ENCODE measurements at places on chromosomes 1 and 21. TPM values are rescaled to one million over a fixed set of nuclear protein-coding genes. Genes with fewer than 3 reads are reported as not detected.

DNA sequence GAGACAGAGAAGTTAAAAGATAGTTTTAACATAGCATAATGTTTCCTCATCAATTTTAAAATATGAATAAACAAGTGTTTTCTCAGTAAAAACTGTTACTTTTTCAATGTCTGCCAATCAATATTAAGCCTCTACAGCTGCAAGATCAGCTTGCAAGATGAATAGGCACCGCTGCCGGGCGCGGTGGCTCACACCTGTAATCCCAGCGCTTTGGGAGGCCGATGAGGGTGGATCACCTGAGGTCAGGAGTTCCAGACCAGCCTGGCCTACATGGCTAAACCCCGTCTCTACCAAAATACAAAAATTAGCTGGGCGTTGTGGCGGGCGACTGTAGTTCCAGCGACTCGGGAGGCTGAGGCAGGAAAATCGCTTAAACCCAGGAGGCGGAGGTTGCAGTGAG lies 54.8 kb upstream of the SH3GLB1 start:
- DNase-seq = no peak

DNA sequence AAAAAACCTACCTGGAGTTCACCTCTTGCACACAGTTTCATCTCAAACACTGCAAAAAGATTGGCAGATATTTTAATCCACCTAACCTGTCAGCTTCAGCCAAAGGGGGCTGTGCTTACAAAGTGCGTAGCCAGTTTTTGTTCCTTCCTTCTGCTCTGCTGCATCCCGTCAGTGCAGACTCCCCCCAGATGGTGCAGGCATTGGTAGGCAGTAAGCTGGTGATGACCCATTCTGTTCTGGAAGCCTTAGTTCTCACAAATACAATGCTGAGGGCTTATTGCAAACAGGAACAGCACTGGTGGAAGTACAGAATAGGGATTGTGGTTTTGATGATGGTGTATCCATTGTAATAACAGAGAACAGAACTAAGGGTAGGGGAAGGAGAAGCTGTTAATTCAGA lies 239.5 kb downstream of the RYR2 start:
- no peak for DNase-seq

Gene PYHIN1
- polyA plus RNA-seq = 0.16 TPM

Gene METTL18
- not detected for polyA plus RNA-seq

- no peak for DNase-seq
Observed at GRCh38 chr1:91555821-91556531, 55.3 kb downstream of the CDC7 start.

GRCh38 chr1:156126043-156126629 lies 11.6 kb downstream of the LMNA start:
- peak; percentile 87 for DNase-seq

DNA sequence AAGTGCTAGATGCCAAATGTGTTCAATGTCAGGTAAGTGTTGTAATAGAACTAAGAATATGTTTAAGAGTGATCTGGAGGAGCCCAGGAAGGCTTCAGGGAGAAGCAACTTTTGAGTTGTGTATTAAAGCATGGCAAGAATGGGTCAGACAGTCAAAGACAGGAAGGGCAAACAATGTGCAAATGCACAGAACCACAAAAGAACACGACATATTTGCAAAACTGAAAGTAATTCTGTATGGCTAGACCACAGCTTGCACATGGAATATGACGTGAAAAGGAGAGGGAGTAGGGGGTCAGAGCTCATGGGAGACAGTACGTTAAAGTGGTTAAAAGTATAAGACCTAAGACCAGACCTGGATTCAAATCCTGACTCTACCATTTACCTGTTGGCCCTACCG lies 7.1 kb upstream of the SORT1 start:
- no peak for DNase-seq

DNA sequence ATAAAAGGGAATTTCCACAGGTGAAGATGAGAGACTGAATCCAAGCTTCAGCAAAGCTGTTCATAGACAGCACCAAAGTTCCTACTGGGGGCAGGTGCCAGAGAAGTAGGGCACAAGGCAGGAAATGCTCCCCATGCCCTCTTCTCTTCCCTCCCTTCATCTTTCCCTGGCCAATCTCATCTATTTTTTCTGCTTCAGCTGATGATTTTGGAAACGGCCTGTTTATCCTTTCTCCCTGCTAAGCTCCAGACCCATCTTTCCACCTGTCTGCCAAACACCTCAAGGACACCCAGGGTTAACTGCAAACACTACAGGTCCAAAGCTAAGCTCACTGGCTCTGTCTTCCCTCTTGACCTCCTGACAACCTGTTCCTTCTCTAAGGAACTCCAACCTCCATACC lies 18.1 kb downstream of the KCND3 start:
- no peak for DNase-seq

Gene TFF1
- polyA plus RNA-seq = not detected

Gene INAVA
- polyA plus RNA-seq = 2.8 TPM

DNA sequence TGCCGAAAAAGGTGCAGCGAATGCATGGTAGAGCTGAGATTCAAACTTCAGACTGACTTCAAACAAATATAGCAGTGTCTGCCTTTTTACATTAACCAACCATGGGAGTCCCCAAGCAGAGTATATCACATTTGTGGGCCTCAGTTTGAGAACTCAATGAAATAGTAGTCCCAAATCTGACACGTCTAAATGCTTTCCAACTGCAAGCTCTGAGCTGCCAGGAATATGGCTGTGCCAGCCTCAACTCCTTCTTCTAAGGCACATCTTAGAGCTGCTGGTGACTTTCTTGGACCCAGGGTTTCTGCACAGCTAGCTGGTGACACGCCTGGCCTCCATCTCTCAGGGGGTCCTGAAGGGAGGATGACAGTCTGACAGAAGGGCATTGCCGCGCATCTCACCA lies 78.8 kb upstream of the SLC2A1 start:
- DNase-seq = no peak

Gene HSD3B1
- polyA plus RNA-seq = 0.22 TPM

DNA sequence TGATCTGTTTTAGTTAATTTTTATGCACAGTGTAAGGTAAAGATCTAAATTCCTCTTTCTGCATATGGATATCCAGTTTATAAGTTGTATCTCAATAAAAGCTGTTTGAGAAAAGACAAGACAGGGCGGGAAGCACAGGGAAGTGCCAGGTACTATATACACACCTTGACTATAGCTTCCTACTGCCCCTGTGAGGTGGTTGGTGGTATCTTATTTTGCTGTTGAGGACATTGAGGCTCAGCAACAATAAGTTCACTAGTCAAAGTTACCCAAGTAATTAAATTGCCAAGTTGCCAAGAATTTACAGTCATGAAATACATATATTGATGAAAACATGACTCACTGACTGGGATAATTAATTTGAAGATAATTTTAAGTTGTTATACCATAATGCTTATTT lies 109.1 kb downstream of the CD247 start:
- DNase-seq = no peak

- DNase-seq = no peak
Observed at GRCh38 chr1:74324684-74325448, 89.7 kb downstream of the TNNI3K start.

DNA sequence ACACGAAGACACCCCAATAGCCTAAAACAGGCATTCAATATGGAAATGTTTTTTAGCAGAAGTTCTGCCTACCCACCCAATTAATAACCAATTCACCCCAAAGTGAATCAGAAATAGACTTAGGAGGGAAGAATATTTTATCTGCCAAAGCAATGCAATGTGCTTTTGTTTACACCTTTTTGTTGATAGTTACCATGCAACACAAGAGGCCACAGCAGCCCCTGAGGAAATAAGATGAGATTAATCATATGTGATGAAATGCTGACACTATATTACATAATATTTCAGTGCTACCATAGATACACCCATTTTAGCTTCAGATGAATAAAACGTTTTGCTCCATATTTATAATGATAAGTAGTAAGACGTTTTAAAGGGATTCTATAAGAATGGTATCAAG lies 60.9 kb upstream of the RGS2 start:
- peak; percentile 26 for DNase-seq

- DNase-seq = no peak
Observed at GRCh38 chr1:77664939-77665516, 17.4 kb downstream of the ZZZ3 start.

DNA sequence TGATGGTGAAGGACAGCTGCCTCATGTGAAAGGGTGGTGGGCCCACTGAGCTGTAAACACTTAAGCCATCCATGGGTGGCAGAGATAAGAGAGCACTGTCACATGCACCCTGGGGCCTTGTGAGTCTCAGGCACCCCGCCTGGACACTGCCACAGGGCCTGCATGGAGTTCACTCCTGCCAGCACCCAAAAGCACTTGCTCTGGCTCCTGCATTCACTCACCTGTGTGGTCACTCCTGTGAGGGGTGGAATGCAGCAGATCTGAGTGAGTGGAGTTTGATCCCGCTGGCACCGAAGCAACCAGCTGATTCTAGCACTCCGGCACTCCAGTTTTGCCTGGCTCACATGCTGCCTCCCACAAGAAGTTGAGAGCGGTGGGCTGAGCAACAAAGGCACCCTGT lies 1142.1 kb upstream of the PRMT6 start:
- no peak for DNase-seq

DNA sequence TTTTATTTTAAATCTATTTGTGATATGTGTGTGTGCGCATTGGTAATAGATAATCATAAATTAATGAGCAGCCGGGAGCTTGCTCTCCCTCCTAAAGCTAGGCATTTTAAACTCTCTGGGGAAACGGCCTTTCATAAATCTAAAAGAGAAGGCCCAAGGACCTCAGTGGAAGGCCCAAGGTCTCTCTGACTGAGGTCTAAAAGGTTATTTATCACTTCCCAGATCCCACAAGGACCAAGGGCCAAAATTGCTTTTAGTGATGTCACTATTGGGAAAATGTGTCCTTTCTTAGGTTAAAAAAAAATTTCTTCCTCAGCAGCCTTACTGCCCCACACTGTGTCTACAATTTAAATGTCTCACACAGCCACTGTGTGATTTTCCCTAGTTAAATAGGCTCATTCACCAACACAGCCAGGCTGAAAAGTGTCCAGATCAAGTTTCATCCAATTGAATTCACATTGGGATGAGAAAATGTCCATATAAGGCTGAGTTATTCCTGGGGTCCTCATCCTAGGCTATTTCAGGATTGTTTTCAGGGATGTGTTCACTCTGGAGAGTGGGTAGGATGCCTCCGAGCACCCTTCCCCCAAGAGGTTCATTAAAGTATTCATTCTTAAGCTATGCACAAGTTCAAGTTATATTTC lies 46.1 kb downstream of the SLC44A3 start:
- DNase-seq = no peak

Gene HPCAL4
- 1.1 TPM for polyA plus RNA-seq

Gene ACTL8
- not detected for polyA plus RNA-seq

DNA sequence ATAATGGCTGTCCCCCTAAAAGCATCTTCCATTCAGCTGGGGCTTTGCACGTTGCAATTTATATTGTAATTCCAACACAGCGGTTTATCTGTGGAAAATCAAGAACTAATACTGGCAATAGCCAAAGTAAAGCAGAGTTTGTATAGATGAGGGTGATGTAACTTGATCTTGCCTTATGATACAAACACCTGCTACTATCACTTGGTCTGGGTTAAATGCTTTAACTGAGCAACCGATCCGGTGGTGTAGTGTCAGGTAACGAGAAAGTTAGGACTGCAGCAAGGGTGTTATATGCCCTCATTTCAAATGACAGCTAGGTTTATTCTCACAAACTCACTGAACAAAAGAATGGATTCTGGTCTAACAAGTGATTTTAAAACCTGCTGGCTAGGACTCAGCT lies 47.3 kb upstream of the PLPPR4 start:
- no peak for DNase-seq

GRCh38 chr1:14850563-14850962 lies 252.1 kb downstream of the KAZN start:
- DNase-seq = no peak

- DNase-seq = no peak
Observed at GRCh38 chr21:45178070-45178608, 103.8 kb downstream of the ADARB1 start.

Gene OR2T2
- not detected for polyA plus RNA-seq

DNA sequence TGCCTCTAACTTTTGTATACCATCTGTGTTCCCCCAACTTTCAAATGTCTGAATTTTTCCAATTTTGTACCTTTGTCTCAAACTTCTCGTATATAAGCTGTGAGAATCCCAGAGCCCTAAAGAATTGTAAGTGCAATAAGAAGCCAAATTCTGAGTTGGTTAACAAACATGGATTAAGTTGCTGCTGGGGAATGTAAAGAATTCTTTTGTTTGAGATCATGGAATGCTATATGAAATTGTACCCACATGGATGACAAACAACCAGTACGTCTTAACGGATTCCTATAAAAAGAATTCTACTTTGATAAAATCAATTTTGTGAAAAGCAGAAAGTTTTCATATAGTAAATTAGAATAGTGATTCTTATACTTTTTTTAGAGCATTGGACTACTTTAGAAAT lies 72.4 kb upstream of the CYP2J2 start:
- DNase-seq = no peak

Gene C2CD4D
- polyA plus RNA-seq = not detected

GRCh38 chr1:19557609-19558051 lies 72.3 kb upstream of the CAPZB start:
- DNase-seq = no peak

Gene CELA2A
- polyA plus RNA-seq = not detected

Gene CLDN17
- polyA plus RNA-seq = not detected

DNA sequence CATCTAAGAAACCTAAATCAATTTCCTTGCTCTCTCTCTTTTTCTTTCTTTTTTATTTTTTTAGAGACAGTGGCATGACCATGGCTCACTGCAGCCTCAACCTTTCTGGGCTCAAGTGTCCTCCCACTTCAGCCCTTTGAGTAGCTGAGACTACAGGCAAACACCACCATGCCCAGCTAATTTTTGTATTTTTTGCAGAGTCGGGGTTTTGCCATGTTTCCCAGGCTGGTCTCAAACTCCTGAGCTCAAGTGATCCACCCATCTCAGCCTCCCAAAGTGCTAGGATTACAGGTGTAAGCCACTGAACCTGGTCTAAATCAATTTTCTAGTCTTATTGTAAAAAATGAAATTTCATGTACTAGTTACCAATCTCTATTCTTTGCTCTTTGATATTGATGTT lies 108.9 kb downstream of the LHX8 start:
- no peak for DNase-seq

Gene FCN3
- 0.49 TPM for polyA plus RNA-seq

DNA sequence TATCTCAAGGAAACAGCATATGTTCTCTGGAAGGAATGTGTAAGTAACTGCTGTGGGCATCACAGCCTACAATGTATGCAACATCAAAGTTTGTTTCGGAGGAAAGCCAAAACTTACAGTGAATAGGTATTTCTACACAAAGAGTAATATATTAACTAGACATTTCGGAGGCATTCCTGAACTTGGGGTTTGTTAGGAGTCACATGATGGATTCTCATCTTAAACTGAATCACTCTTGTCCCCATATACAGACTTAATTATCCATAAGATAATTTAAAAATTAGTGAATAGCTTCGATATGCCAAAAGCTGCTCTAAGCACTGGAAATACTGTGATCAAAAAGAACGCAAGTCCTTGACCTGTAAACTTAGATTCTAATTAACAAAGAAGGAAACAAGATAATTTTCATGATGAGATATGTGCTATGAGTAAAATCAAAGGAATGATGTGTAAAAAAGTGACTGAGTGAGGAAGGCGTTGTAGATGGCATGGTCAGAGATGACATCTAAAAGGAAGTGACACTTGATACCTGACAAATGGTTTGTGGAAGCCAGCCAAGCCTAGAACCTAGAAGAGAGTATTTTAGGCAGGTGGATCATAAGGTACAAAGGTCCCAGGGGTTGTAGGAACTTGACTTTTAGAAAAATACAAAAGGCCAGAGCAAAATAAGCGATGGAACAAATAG lies 273.1 kb downstream of the MRPL39 start:
- no peak for DNase-seq
